ENCODE measurements at places on chromosomes 13 and 19. TPM values are rescaled to one million over a fixed set of nuclear protein-coding genes. Genes with fewer than 3 reads are reported as not detected.

CNN1 gene
- 47.8 TPM for total RNA-seq

DNA sequence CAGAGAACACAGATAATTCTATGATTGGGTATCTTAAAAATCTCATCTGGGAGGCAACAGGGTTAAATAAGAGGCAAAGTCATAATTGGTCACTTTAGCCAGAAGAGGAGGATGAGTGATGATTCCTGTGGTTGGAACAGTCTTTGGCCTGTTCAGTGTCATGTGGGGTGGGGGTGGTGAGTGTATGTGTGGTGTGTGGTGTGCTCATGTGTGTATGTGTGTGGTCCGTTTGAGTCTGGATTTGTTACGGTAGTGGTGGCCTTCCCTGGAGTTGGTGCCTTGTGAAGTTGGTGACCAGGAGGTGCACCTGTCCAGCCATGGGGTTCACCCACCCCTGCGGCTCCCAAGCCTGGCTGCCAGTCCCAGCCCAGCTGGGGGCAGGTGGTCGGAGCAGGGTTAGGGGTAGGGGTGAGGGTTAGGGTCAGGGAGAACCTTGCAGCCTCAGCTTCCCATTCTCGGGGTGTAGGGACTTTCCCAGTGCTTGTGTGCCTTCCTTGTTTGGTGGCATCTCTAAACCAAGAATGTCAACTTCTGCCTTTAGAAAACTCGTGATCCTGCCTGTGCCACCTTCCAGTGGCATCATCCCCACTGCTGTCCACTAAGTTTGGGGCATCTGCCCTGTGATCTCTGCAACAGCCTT is 97.5 kb downstream of the RAB20 start:
- H3K4me1 ChIP-seq: no peaks in the 10 kb centered on the region
- H3K36me3 ChIP-seq: peaks cover 63% of the 10 kb centered on the region
- H3K4me3 ChIP-seq: no peak overlapping the region
- H3K27ac ChIP-seq: no peak overlapping the region
- DNase-seq: no peak
- H3K27me3 ChIP-seq: no peaks in the 10 kb centered on the region

DNA sequence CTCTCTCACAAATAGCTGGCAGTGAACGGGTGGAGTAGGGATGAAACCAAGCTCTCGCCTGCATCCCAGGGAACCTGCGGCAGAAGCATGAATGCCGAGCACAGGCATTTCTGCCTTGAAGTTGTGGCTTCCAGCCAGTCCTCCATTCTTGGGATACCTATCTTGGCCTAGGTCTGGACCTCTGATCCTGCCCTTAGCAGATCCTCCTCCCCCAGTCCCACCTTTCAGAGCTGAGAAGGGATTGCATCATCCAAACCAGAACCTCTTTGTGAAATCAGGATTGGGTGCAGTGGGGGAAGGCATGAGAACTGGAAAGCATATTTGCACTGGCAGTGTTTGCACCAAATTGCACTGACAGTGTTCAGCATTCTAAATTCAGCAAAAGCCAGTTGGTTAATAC is 5.8 kb downstream of the ZNF780A start:
- H3K27me3 ChIP-seq: no peaks in the 10 kb centered on the region
- peaks cover 6% of the 10 kb centered on the region for H3K4me1 ChIP-seq
- no peak for DNase-seq
- peaks cover 13% of the 10 kb centered on the region for H3K36me3 ChIP-seq

- no peaks in the 10 kb centered on the region for H3K36me3 ChIP-seq
- peaks cover 66% of the 10 kb centered on the region for H3K27me3 ChIP-seq
- H3K27ac ChIP-seq: no peak overlapping the region
- H3K4me1 ChIP-seq: no peaks in the 10 kb centered on the region
Observed at GRCh38 chr13:112055036-112055914, 11.7 kb upstream of the SOX1 start.

DNA sequence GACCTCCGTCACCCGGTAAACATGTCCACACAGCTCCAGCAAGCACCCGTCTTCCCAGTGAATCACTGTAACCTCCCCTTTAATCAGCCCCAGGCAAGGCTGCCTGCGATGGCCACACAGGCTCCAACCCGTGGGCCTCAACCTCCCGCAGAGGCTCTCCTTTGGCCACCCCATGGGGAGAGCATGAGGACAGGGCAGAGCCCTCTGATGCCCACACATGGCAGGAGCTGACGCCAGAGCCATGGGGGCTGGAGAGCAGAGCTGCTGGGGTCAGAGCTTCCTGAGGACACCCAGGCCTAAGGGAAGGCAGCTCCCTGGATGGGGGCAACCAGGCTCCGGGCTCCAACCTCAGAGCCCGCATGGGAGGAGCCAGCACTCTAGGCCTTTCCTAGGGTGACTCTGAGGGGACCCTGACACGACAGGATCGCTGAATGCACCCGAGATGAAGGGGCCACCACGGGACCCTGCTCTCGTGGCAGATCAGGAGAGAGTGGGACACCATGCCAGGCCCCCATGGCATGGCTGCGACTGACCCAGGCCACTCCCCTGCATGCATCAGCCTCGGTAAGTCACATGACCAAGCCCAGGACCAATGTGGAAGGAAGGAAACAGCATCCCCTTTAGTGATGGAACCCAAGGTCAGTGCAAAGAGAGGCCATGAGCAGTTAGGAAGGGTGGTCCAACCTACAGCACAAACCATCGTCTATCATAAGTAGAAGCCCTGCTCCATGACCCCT is 9.0 kb upstream of the CEACAM5 start:
- no peaks in the 10 kb centered on the region for H3K27me3 ChIP-seq
- no peaks in the 10 kb centered on the region for H3K4me1 ChIP-seq
- H3K36me3 ChIP-seq: no peaks in the 10 kb centered on the region
- H3K4me3 ChIP-seq: no peak overlapping the region
- no peak overlapping the region for H3K27ac ChIP-seq

RTBDN gene
- not detected for total RNA-seq

DNA sequence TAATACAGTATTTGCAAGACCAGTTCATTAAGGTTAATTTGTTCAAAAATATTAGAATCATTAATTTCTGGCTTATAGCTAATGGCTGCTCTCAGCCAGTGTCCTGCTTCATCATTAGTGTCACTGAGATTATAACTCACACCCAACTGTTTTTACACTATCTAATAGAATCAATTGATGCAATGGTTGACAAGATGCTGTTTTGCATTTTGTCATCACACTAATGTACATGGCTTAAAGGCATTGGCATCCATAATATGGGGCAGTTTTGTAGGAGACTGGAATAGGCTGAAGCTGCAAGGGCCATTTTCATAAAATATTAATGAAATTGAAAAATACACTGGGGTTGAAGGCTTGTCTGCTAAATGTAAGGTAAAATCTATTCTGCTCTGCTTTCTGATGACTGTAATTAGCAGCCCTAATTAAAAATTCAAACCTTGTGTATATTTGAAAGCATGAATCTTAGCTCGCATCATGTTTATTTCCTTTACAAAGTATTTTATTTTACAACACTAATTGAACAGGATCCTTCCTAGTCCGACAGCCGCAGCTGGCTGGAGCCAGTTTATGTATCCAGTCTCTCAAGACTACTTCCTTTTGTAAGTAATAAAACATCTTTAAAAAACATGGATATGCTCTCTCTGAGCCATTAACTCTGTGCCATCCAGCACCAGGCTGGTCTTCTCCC is 296.7 kb downstream of the POU4F1 start:
- no peak overlapping the region for H3K4me3 ChIP-seq
- peak; percentile 8 for DNase-seq
- H3K36me3 ChIP-seq: no peaks in the 10 kb centered on the region
- no peaks in the 10 kb centered on the region for H3K4me1 ChIP-seq
- no peak overlapping the region for H3K27ac ChIP-seq
- H3K27me3 ChIP-seq: no peaks in the 10 kb centered on the region

- H3K4me1 ChIP-seq: peaks cover 6% of the 10 kb centered on the region
- H3K36me3 ChIP-seq: no peaks in the 10 kb centered on the region
- no peak for DNase-seq
- peak overlapping the region; percentile 39 for H3K4me3 ChIP-seq
- H3K27ac ChIP-seq: no peak overlapping the region
Observed at GRCh38 chr19:14135985-14136508, 342 bp downstream of the ASF1B start.
